Glutamatergic neuron (in vitro differentiated cells): ENCODE measurements at places on chromosomes 12 and 14.

GRCh38 chr12:11663130-11663529, 13.7 kb downstream of the ETV6 start:
- DNase-seq = no peak

DNA sequence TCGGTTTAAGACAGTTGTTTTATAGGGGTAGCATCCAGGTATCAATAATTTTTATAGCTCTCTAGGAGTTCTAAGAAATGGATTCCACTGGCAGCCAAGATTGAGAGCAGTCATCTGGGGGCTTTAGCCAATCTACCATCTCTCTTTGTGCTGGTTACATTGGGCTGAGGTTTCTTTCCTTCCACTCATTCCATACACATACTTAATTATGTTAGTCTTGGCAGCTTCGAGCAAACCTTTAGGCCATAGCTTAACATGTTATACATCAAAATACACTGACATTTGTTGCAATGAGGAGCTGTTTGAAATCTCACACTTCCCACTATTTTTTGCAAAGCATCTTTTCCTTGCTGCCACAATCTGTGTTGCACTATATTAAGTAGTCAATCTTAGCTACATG, 63.1 kb downstream of the ARMH4 start:
- DNase-seq = no peak

GRCh38 chr14:94598816-94599655, 13.2 kb upstream of the SERPINA3 start:
- DNase-seq = no peak

- no peak for DNase-seq
Measured at GRCh38 chr12:109277899-109278762, 31.0 kb downstream of the FOXN4 start.

- DNase-seq = peak; percentile 19
Measured at GRCh38 chr14:104283197-104284106, 145.1 kb downstream of the KIF26A start.

GRCh38 chr12:132399092-132400010, 70.0 kb upstream of the GALNT9 start:
- DNase-seq = no peak

DNA sequence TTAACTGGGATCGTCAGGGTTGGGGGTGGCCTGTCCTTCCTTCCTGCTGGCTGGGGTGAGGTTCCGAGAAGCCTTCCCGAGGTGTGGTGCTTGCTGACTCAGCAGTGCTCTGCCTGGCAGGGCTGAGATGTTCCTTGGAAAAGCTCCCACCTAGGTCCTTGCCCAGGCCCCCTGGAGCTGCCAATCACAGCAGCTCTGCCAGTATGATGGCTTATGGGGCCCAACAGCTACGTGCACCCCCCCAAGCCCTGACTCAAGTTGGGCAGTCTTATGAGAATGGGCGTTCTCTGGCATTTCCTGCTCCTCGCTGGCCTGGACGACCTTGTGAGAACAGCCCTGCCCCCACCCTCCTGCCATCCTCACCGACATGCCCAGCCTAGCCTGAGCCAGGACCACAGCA, 292.2 kb upstream of the CRY1 start:
- no peak for DNase-seq

- DNase-seq = no peak
Measured at GRCh38 chr12:112794721-112795486, 3.4 kb downstream of the RPH3A start.

DNA sequence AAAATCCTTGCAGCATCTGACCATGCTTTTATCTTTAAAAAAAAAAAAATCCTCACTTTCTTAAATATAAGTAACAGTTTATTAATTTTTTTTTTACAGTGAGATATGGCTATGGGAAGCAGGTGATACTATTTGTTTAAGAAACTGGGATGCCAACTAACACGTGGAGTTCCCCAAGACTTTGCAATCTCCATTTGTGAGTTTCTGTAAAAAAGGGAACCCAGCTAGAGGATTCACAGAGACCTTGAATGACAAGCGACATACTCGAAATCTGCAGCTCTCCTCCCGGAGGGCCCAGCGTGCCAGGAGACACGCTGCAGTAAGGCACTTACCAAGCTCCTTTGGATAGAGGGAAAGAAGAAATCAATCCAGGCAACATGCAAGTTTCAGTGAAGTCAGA, 30.1 kb downstream of the SLC15A4 start:
- no peak for DNase-seq

DNA sequence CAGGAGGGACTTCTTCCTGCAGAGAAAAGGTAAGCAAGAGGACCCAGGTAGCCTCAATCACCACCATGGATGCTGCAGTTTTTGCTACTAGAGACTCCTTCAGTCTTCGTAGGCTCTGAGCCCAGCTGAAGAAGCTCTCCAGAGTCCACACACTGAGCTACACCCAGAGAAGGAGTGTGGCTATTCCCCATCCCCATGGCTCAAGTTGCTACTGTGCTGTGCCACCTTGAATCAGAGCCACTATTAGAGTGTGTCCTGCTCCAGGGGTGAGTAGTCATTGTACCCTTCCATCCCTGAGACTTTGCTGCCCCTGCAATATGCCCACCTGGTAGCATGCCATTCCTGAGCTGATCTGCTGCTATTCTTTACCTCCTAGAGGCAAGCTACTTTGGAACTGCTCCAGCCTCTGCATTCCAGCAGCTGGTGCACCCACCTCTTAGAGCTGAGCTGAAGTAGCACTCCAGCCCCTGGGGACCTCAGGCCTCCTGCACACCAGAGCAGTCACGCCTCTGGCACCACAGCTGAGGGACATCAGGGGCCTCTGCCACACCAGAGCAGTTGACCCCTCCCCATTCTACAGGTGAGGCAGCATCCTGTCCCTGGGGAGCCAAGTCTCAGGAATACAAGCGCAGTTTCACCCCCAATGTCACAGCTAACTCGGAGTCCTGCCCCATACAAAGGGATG, 213.0 kb downstream of the TRHDE start:
- DNase-seq = no peak
